Stimulated activated CD8-positive, alpha-beta memory T cell treated with anti-CD3 and anti-CD28 coated beads, Interleukin-4, amount 100 ng/mL, for 1 hour (primary cell): ENCODE measurements at places on chromosomes 12 and 14.
A peak's percentile ranks its signal among the peaks of the same experiment; 100 is the strongest.

DNA sequence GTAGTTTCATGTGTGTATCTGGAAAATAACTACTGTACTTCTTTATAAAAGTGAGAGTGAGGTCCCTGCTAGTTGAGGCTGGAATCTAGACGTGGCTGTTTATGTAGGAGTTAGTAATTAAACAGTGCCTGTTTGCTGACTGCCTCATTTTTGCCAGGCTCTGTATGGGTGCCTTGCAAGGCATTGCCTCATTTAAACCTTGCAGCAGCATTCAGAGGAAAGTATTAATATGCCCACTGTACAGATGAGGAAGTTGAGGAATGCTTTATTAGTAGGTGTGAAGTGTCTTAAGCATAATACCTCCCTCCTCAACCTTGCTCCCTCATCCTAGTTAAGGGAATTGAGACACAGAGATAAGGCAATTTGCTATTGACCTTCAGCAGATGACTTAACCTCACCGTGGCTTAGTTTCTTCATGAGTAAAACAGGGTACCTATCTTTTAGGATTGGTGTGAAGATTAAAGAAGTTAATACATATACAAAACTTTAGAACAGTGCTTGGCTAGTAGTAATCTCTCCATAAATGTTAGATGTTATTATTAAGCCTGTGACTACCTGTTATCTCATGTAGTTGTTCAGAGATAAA lies 28.7 kb downstream of the PPM1A start:
- no peak for DNase-seq

- no peak for DNase-seq
Measured at GRCh38 chr14:23432102-23432925, 3.1 kb downstream of the MYH7 start.

GRCh38 chr14:77181603-77182437 lies at the start of gene TMEM63C:
Gene TMEM63C (plus strand): TSS chr14:77181798. CDS start chr14:77218814, 37,016 bp downstream.
- DNase-seq = peak; percentile 2

- no peak for DNase-seq
Measured at GRCh38 chr12:87439990-87440827, 589.0 kb downstream of the C12orf50 start.

DNA sequence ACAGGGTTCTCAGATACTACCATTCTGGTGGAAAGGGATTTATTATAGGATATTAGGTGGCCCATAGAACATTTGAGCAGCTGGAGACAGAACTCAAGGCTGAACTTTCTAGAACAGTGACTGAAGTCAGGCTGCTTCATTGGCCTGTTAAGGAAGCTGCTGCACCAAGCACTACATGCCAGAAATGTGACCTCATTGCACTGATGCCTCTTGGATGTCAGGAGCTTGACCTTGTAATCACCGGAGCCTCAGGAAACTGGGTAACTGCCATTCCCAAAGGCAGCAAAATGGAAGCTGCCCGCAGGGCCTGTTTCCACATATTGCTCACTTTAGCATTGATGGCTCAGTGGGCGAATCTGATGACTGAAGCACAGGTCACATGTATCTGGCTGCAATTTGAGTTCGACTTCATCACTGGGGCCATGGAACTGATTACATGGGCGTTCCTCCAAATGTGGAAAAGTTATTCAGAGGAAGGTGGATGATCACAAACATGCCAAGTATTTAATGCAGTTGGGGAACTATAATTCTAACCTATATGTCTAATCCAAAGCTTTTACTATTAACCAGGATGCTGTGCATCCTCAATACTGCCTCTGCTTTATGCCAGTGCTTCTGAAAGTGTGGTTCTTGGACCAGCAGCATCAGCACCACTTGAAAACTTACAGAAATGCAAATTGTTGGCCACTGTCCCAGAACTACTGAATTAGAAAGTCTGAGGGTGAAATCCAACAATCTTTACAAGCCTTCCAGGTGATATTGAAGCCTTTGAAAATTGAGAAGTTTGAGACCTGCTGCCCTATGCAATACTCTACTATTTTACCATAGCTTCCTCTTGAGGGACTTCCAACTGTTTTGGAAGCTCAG lies 337.2 kb upstream of the NAV3 start:
- DNase-seq = no peak

GRCh38 chr12:65756956-65757511 lies 67.2 kb upstream of the HMGA2 start:
- no peak for DNase-seq

GRCh38 chr12:77925536-77926108 lies 94.9 kb downstream of the NAV3 start:
- DNase-seq = no peak
